ENCODE measurements at places on chromosomes 3 and 15.

DNA sequence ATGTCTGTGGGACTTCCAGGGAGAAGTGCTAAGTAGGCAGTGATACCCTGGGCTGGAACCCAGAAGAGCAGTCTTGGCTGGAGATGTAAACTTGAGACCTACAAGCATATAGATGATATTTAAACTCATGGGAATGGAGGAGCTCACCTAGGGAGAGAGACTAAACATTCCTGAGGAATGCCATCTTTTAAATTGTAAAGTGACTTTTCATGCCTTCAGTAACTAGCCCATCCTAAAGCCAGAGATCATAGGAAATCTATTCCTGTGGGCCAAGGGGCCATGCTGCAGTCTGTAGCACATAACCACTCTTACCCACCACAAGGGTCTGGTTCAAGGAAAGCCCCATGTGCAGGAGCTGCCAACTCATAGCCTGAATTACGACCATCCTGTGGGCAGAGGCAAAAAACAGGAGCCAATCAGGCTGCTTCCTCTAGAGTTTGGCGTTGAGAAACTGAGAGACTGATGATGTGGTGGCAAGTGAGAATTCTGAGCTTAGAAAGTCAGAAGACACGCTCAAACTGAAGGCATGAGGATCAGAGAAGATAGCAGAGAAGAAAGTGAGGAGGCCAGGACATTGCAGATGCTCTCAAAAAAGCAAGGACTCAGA is 37.5 kb downstream of the CTDSPL start:
- DNase-seq, result peak; percentile 56

- DNase-seq, result no peak
Observed at GRCh38 chr3:4827767-4828166, 151.5 kb upstream of the BHLHE40 start.

GRCh38 chr3:105906345-105906744 is 37.5 kb upstream of the CBLB start:
- DNase-seq, result no peak

- no peak for DNase-seq
Observed at GRCh38 chr15:38182900-38183299, 69.7 kb upstream of the SPRED1 start.

DNA sequence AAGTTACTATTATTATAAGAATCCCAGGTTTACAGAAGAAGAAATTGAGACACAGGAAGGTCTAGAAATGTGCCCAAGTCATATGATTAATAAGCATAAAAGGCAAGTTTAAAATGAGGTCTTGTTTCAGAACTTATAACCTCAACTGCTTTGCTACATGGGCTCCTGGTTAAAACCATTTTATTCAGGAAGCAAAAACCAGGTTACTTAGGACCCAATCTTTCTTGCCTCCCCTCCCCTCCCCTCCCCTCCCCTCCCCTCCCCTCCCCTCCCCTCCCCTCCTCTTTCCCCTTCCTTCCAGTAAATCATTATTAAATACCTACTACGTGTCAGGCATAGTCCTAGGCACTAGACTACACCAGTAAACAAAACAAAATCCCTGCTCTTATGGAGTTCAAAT is 93.9 kb downstream of the NAALADL2 start:
- DNase-seq, result no peak

GRCh38 chr3:136749091-136749490 is 3.1 kb downstream of the STAG1 start:
- no peak for DNase-seq

DNA sequence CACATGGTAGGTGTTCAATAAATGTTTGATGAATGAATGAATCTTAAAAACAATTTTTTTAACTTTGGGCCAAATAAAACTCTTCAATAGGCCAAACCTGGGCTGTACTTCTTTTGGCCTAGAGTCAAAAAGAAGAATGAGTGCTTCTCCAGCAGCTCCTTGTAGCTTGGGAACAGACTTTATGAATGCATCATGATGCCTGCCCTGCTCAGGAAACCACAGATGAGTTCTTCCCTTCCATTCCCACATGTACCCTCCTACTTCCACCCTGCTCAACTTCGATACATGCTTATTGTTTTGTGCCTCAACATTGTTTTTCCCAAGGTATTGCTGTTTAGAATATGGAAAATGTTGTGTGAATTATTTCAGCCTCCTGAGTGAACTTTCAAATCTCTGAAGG is 87.0 kb downstream of the FILIP1L start:
- DNase-seq, result no peak

GRCh38 chr15:40287505-40287904 is 4.6 kb upstream of the ANKRD63 start:
- no peak for DNase-seq

- DNase-seq, result no peak
Observed at GRCh38 chr15:101528108-101528916, 38.8 kb upstream of the PCSK6 start.

GRCh38 chr3:87727783-87728182 is 331.0 kb downstream of the CGGBP1 start:
- DNase-seq, result no peak

GRCh38 chr3:42081838-42082473 is 9.2 kb upstream of the TRAK1 start:
- no peak for DNase-seq

GRCh38 chr3:124569761-124570160 is 160.5 kb upstream of the UMPS start:
- DNase-seq, result no peak

GRCh38 chr15:83582381-83582780 is 71.5 kb upstream of the ADAMTSL3 start:
- no peak for DNase-seq

DNA sequence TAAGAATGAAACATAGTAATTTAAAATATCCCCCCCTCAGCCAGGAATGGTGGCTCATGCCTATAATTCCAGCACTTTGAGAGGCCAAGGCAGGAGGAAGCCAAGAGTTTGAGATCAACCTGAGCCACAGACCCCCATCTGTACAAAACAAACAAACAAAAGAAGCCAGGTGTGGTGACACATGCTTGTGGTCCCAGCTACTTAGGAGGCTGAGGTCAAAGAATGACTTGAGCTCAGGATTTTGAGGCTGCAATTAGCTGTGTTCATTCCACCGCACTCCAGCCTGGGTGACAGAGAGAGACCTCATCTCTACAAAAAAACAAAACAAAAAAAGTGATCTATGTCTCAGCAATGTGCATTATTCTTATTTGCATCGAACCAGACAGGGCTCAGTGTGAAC is 800.8 kb downstream of the MCTP2 start:
- DNase-seq, result no peak

GRCh38 chr15:33226559-33227181 is 32.2 kb upstream of the FMN1 start:
- DNase-seq, result peak; percentile 34

DNA sequence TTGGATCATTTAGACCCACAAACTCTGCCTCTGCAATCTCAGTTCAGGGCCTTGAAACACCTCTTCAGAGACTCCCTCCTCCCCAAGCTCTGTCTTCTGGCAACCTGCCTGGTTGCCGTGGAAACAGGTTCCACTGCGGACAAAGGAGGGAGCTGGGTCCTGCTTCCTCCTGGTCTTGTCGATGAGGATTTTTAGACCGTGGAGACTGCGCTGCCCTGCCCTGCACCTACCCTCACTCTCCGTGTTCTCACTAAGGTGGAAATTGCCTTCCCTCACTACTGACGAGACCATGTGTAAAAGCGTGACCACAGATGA is at the start of gene RTP1:
Gene RTP1, plus strand, starts transcription at position 152 of the 315 bp plus-strand sequence. Its CDS starts 30 bp downstream, at position 182.
- no peak for DNase-seq

- no peak for DNase-seq
Observed at GRCh38 chr3:29619676-29620075, 338.8 kb downstream of the RBMS3 start.

- DNase-seq, result peak; percentile 85
Observed at GRCh38 chr3:45105855-45106671, 40.1 kb downstream of the CDCP1 start.

DNA sequence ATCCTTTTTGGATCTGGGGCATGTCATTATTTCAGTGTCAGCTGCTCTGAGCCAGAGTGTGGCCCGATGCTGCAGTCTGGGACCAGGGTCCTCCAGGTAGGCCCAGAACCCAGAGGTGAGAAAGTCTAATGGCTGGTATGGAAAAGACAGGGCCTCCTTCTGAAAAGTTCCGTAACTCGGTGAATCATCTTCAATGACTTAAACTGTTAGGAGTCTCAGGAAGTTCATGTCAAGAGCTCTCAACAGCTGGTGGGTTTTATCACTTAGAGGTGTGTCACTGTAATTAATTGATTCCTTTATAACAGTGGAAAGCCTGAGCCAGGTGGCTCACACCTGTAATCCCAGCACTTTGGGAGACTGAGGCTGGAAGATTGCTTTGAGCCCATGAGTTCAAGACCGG is 28.5 kb upstream of the PDE8A start:
- DNase-seq, result no peak

- peak; percentile 49 for DNase-seq
Observed at GRCh38 chr3:100590114-100590839, 19.1 kb upstream of the ADGRG7 start.

- no peak for DNase-seq
Observed at GRCh38 chr3:130916507-130917167, 22.8 kb downstream of the ATP2C1 start.

DNA sequence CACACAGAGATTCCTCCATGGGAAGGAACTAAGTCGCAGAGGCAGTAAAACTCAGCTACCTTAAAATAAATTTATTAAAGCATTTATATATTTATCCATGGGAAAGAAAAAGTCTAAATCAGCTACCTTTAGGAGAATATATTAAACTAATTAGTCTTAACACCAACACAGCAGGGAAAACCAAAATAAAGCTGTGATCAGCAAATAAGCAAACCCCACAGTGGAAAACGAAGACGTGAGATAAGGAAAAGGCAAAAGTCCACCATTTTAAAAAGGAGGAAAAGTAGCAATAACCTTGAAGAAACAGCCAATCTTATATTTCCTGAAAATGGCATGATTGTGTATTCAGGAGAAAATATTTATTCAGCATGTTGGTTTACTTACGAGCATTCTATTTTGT is 473.0 kb upstream of the ROBO2 start:
- no peak for DNase-seq

GRCh38 chr15:47398594-47398993 is 318.7 kb upstream of the SEMA6D start:
- no peak for DNase-seq

DNA sequence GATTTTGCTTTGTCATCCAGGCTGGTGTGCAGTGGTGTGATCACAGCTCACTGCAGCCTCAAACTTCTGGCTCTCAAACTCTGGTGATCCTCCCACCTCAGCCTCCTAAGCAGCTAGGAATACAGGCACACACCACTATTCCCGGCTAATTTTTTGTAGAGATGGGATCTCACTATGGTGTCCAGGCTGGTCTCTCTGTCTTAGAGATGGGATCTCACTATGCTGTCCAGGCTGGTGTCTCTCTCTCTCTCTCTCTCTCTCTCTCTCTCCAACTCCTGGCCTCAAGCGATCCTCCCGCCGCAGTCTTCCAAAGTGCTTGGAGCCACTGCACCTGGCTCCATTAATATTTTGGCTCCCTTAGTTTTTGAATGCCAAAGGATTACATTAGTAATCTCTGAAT is 17.7 kb downstream of the USF3 start:
- no peak for DNase-seq

DNA sequence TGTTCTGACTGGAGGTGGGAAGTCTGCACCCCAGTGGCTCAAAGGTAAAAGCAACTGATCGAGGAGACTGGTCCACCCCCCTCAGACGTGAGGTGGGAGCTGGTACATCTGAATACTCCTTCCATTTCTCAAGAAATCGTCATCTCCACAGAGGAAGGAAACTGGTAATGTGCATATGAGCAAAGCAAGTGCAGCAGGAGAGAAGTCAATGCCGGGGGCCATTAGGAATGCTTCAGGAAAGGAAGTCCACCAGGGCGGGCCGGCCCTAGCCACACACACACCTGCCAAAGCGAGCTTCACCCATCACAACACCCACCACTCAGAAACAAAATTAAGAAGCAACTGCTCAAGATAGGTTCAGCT is 8.5 kb downstream of the TBC1D2B start:
- DNase-seq, result no peak
